ENCODE measurements at places on chromosomes 4 and X. TPM values are rescaled to one million over a fixed set of nuclear protein-coding genes. Genes with fewer than 3 reads are reported as not detected.

Gene CASP3
- 76.8 TPM for total RNA-seq

Gene AR
- total RNA-seq: 0.75 TPM

Gene TMEM33
- 41.5 TPM for total RNA-seq

Gene TXK
- 0.75 TPM for total RNA-seq

Gene ATP11C
- 61.3 TPM for total RNA-seq

Gene GYPE
- not detected for total RNA-seq

Gene SYNPO2
- 0.85 TPM for total RNA-seq

Gene CABS1
- total RNA-seq: not detected

Gene SLC25A4
- 7.5 TPM for total RNA-seq

All from endothelial cell of coronary artery (primary cell).